ENCODE measurements at places on chromosomes 2 and 18.

DNA sequence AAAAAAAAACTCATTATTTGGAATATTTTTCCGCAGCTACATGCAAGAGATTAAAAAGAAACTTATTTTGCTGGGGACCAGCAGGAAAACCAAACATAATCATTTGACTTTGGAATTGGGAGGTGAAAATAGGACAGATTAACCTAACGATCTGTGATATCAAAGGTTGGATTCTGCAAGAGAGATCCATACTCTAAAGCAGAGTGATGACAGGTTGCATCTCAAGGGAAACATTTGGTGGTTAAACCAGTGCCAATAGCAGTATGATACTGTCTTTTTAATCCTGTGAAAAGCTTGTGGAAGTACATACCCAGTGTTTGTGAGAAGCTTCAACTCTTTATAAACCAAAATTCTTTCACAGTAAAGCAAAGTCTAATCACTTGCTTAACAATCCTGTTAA is 5.3 kb upstream of the IKZF2 start:
- no peak for DNase-seq

GRCh38 chr2:170323743-170324142 is 145.8 kb downstream of the MYO3B start:
- no peak for DNase-seq

- no peak for DNase-seq
Measured at GRCh38 chr18:62977512-62977911, 262.2 kb downstream of the PHLPP1 start.

- no peak for DNase-seq
Measured at GRCh38 chr2:237359894-237360780, 53.8 kb downstream of the COL6A3 start.

DNA sequence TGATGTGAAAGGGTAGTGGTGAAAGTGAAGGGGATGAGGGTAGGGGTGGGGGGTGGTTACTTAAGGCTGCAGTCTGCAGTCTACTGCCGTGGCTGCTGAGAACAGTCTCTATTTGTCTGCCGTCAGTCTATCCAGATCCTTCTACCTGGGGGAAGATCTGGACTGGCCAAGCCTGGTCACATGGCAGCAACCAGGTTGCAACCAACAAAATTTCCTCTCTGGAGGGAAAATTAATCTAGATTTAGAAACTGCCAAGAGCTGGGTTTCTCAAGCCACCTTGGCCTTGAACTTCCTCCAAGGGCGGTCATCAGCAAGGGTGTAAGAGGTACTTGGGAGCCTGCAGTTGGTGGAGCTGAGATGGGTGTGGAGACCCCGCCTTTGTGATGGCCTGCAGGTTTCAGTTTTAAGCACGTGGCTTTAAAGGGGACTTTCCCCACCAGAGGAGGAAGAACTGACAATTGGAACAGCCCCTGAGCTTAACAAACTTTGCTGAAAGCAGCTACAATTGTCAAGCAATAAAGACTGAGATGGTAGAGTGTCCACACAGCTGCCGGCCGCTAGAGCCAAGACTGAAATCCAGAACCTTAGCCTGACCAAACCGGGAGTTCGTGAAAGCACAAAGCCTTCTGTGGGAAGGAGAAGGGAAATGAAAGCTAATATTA is 31.4 kb upstream of the KCMF1 start:
- no peak for DNase-seq

- DNase-seq: peak; percentile 27
Measured at GRCh38 chr2:234550511-234551107, 53.7 kb upstream of the ARL4C start.

GRCh38 chr2:40285391-40285790 is 166.5 kb downstream of the SLC8A1 start:
- no peak for DNase-seq

GRCh38 chr2:58376592-58376991 is 135.5 kb upstream of the FANCL start:
- DNase-seq: no peak

DNA sequence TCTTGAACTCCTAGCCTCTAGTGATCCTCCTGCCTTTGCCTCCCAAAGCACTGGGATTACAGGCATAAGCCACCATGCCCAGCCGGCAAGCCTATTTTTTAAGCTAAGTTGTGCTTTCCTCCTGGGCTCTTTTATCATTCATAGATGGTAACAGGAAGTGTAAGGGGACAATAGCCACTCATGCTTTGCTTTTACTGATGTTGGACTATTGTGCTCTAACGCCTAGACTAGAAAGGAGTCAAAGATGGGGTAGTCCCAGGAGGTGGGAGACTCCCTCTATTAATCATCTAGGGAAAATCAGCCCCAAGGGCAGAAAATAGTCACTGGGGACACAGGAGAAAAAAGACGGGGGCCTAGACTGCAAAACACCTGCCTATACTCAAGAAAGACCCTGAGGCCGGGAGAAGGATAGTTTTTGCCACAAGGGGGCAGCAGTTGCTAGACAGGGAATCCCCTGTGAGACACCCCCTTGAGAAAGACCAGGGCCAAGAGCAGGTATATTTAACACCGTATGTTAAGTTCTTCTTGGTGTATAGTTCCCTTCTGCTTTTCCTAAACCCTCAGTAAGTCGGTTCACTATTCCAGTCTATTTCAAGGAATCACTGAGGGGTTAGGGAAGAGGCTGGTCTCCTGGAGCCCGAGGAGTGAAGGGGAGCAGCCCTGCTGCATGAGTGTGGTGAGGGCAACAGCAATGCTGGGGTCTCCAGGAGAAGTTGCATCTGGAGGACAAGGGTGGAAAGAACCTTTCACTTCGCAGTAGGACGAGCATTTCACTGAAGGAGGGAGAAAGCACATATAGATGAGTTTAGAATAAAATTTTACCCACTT is 2.1 kb upstream of the CXCR1 start:
- DNase-seq: no peak

- no peak for DNase-seq
Measured at GRCh38 chr2:9103663-9104277, 100.3 kb upstream of the MBOAT2 start.

- DNase-seq: no peak
Measured at GRCh38 chr18:62300359-62300963, 24.6 kb upstream of the TNFRSF11A start.

- no peak for DNase-seq
Measured at GRCh38 chr2:151020411-151020810, 241.3 kb downstream of the RBM43 start.

DNA sequence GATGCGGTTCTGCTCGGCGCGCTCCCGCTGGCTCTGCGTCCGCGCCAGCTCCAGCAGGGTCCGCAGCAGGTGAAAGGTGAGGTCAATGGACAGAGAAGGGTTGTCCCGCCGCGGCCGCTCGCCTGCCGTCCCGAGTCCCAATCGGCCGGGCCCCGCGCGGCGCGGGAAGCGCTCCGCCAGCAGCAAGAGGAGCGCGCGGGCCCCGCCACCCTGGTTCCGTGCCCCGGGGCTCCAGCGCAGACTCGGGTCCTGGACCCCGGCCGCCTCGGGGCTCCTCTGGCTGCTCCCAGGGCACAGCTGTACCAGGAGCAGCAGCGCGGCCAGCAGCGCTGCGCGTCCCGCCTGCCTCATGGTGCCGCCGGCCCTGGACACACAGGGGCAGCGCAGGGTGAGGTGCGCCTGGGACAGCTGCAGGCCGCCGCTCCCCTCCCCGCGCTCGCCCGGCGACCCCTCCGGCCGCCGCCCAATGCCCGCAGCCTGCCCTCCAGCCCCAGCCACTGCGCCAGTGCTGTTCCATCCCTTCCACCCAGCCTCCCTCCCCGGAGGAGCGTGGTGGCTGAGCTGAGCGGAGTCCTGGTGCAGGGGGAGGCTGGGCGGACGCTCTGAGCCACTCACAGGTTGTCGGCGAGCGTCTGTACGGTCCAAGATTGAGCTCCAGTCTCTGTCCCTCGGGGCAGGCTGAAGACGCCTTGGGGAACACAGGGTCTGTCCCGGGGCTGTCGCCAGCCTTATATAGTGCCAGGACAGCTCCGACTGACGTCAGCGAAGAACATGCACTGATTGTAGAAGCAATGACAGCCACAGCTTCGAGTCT is 493 bp downstream of the UCN start:
- no peak for DNase-seq

DNA sequence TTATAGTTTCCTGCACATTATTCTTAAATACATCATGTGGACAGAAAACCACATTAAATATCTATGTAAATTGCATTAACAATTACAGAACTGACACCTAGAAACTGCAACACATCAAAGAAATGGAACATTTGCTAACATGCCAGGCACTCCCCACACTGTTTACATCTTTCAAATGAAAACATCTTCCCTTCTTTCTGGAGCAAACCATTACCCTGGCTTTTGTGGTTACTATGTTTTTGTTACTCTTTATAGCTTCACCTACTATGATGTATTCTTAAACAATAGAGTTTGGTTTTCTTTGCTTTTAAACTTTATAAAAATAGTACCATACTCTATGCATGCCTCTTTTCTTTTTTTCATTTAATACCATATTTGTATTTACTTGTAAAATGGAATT is 1894.5 kb upstream of the CELF4 start:
- DNase-seq: no peak

DNA sequence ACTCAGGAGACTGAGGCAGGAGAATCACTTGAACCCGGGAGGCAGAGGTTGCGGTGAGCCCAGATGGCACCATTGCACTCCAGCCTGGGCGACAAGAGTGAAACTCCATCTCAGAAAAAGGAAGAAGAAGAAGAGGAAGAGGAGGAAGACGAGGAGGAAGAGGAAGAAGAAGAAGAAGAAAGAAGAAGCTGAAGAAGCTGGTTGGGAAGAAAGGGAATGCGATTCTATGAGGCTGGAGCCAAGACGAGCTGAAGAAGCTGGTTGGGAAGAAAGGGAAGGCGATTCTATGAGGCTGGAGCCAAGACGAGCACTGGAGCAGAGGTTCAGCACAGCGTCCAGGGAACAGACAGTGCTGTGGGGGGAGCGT is 30.3 kb upstream of the TAF1B start:
- DNase-seq: no peak

DNA sequence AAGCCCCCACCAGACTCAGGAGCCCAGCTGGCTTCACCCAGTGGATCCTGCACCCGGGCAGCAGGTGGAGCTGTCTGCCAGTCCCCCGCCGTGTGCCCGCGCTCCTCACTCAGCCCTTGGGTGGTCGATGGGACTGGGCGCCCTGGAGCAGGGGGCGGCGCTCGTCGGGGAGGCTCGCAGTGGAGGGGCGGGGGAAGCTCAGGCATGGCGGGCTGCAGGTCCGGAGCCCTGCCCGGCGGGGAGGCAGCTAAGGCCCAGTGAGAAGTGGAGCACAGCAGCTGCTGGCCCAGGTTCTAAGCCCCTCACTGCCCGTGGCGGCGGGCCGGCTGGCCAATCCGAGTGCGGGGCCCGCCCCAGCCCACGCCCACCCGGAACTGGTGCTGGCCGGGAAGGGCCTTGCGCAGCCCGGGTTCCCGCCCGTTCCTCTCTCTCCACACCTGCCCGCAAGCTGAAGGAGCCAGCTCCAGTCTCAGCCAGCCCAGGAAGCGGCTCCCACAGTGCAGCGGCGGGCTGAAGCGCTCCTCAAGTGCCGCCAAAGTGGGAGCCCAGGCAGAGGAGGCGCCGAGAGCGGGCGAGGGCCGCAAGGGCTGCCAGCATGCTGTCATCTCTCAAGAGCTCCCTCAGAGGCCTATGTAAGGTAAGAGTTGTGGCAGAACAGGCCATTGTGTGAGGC is 1307.8 kb upstream of the TMEFF2 start:
- DNase-seq: no peak

DNA sequence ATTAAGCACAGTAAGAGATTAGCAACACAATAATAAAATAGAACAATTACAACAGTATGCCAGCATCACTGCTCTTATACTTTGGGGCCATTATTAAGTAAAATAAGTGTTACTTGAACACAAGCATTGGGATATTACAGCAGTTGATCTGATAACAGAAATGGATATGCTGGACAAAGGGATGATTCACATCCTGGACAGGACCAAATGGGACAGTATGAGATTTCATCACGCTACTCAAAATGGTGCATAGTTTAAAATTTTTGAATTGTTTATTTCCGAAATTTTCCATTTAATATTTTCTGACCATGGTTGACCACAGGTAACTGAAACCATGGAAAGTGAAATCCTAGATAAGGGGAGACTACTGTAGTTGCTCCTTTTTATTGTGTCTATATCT is 138.2 kb downstream of the UBR3 start:
- no peak for DNase-seq

DNA sequence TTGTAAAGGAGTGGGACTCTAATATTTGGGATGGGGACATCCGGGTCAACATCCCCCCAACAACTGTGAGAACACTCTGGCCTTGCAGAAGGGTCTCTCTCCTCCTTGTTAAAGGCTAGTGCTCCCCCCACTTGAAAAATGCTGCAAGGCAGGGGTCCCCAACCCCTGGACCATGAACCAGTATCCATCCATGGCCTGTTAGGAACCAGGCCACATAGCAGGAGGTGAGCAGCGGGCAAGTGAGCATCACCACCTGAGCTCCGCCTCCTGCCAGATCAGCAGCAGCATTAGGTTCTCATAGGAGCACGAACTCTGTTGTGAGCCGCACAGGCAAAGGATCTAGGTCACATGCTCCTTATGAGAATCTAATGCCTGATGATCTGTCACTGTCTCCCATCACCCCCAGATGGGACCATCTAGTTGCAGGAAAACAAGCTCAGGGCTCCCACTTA is 243.9 kb upstream of the ID2 start:
- DNase-seq: no peak

DNA sequence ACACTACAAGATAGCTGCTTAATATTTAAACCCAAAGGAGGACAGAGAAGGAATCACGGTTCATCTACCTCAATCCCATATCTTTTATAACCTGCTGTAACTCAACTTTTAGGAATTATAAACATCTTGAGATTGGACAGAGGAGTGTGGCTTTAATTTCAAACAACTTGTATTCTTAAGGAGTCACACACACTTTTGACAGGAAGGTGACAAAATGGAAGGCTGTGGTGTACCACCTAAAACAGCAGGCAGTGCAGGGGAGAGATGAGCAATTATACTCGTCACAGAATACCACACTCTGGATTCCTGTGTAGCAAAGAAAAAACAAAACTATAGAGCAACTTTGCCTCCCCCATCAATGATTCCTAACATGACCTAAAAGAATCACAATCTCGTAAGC is 194.8 kb downstream of the ZEB2 start:
- DNase-seq: no peak

DNA sequence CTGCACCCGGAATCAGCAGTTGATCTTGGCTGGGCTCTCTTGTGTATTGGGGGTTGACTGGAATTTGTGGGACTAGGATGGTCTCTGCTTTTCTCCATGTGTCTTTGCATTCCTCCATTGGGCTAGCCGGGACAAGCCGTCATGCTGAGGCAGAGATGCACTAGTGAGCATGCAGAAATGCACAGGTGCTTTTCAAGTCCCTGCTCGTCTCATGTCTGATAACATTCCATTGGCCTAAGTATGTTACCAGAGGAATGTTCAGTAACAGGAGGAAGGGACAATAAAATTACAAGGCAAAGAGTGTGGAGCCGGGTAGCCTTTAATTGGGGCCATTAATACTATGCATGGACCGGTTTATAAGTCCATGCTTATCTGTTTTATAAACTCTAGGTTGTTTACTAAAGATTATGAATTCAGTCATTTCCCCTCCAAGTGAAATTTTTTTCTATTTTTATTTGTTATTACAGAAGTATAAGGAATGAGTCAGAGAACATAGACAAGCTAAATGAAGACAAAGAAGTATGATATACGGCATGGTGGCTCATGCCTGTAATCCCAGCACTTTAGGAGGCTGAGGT is 24.4 kb upstream of the AAK1 start:
- no peak for DNase-seq

GRCh38 chr2:209471037-209471436 is 47.2 kb downstream of the MAP2 start:
- DNase-seq: no peak

All from NCI-H2081 treated with DMSO at 0.1 percent for 48 hours (cell line).